Heart left ventricle (tissue), 16 donors: ENCODE measurements at places on chromosomes 2 and 18. TPM values are rescaled to one million over a fixed set of nuclear protein-coding genes. Genes with fewer than 3 reads are reported as not detected.
A peak's percentile ranks its signal among the peaks of the same experiment; 100 is the strongest.

DAW1 gene
- not detected for total RNA-seq

RGPD8 gene
- 5.8 TPM for total RNA-seq

GNLY gene
- 0.29 TPM for total RNA-seq

IGFBP2 gene
- 193 TPM for total RNA-seq

TWIST2 gene
- 0.47 TPM for total RNA-seq

GRCh38 chr2:235263205-235264120, 230.4 kb upstream of the AGAP1 start:
- DNase-seq = peak; percentile 88

- DNase-seq = no peak
Observed at GRCh38 chr2:119544939-119545475, 758 bp downstream of the CFAP221 start.

DNA sequence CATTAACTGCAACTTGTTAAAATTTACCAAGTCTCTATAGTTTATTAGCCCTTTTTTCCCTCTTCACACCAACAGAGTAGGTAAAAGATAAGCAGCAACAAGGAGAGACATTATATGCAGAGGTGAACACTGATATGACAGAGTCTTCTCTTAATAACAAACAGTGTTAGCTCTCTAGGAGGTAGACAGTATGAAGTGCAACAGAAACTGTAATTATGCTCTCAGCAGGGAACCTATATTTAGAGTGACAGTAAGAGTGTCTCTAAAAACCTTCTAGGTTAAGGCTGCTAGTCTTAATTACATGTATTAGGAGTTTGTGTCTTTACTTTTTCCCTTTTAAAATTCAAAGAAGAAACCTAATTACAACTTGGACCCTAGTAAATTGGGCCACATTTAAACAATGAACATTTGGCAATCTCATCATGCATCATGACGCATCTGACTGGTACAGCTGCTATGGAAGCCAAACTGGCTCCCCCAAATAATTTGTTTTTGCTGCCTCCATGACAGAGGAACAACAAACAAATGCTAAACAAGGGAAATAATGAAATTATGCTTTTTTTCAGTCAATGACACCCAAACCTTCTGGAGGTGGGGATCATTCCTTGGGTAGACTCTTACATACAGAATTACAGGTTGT, 69.9 kb upstream of the MMADHC start:
- no peak for DNase-seq

GRCh38 chr2:102313025-102313424, 1.7 kb downstream of the IL1RL1 start:
- no peak for DNase-seq

- DNase-seq = no peak
Observed at GRCh38 chr2:60485550-60485949, 67.9 kb downstream of the BCL11A start.

DNA sequence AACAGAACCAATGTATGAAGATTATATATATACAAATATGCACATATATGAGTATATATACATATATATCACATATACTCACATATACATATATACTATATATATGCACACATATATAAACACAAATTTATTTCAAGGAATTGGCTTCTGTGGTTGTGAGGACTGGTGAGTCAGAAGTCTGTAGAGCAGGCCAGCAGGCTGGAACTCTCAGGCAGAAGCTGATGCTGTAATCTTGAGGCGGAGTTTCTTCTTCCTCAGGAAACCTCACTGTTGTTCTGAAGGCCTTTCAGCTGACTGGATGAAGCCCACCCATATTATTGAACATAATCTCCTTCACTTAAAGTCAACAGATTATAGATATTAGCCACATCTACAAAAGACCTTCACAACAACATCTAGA, 143.9 kb upstream of the CREB1 start:
- DNase-seq = no peak

GRCh38 chr2:179020156-179020750, 29.7 kb downstream of the CCDC141 start:
- peak; percentile 25 for DNase-seq

GRCh38 chr18:14959550-14959949, 211.6 kb downstream of the ANKRD30B start:
- DNase-seq = no peak

GRCh38 chr18:44747157-44747556, 66.5 kb downstream of the SETBP1 start:
- no peak for DNase-seq
